Tibial artery (tissue), 4 donors: ENCODE measurements at places on chromosomes 16 and 17.

GRCh38 chr17:78140169-78141051 is 5.8 kb upstream of the C17orf99 start:
- peaks cover 21% of the 10 kb centered on the region for H3K27me3 ChIP-seq
- H3K4me1 ChIP-seq: no peaks in the 10 kb centered on the region
- H3K27ac ChIP-seq: no peak overlapping the region
- no peak overlapping the region for H3K4me3 ChIP-seq
- H3K36me3 ChIP-seq: no peaks in the 10 kb centered on the region

GRCh38 chr16:85605051-85605911 is 7.8 kb upstream of the GSE1 start:
- no peak overlapping the region for H3K27ac ChIP-seq
- H3K36me3 ChIP-seq: no peaks in the 10 kb centered on the region
- H3K27me3 ChIP-seq: no peaks in the 10 kb centered on the region
- H3K4me1 ChIP-seq: peaks cover 13% of the 10 kb centered on the region

DNA sequence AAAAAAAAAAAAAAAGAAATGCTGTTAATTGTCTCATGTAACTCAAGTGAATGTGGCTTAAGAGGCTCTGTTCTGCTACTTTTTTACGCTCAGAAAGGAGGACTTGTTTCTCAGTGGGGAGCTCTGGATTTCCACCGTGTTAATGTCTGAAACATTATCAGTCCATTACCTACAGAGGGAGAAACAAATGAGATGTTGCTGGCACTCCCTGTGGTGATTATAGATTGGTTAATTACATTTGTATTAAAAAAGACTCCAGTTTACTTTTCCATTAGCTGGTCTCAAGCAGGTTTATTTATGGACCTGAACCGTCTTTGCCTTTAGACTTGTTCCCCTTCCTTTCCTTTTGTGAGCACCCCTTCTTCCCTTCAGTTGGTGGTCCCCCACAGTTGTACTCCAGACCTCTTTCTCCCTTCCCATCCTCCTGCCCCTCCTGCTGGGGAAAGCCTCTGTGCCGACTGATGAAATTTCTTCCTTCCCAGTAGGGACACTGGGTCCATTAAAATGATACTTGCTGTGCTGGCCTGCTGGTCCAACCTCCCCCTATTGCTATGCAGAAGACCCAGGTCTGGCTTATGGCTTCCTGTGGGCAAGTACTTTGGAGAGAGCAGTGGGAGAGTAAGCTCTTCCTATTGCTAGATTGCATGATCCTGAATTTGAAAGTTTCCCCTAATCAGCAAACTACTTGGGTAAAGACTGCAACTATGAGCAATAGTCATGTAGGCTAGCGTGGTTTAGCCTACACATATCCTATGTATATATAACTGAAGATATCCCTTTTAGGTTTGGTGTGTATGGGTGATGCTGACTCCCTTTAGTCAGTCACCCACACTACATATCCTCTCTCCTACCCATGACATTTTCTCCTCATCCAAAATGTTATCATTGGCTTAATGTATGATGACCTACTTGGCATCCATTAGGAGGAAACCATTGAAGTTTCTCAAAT is 8.1 kb downstream of the CDC6 start:
- no peak overlapping the region for H3K4me3 ChIP-seq
- DNase-seq: no peak
- no peaks in the 10 kb centered on the region for H3K36me3 ChIP-seq
- H3K27ac ChIP-seq: no peak overlapping the region
- H3K4me1 ChIP-seq: peaks cover 27% of the 10 kb centered on the region

- H3K36me3 ChIP-seq: no peaks in the 10 kb centered on the region
- H3K4me1 ChIP-seq: peaks cover 8% of the 10 kb centered on the region
- no peak overlapping the region for H3K4me3 ChIP-seq
- H3K27me3 ChIP-seq: no peaks in the 10 kb centered on the region
- peak; percentile 79 for DNase-seq
Observed at GRCh38 chr16:81265658-81266451, 27.4 kb downstream of the BCO1 start.
